ENCODE measurements at places on chromosomes 16 and 17. TPM values are rescaled to one million over a fixed set of nuclear protein-coding genes. Genes with fewer than 3 reads are reported as not detected.

The CACNG4 gene
- total RNA-seq = 13.4 TPM

The ENPP7 gene
- not detected for total RNA-seq

The IFI35 gene
- 18.4 TPM for total RNA-seq

The GRB7 gene
- total RNA-seq = 3.1 TPM

The PERCC1 gene
- not detected for total RNA-seq

The NLRC3 gene
- total RNA-seq = 0.03 TPM

The HLF gene
- total RNA-seq = 0.14 TPM

The KCTD19 gene
- total RNA-seq = 0.39 TPM

The AANAT gene
- total RNA-seq = 0.35 TPM
